ENCODE measurements at places on chromosomes 12 and 14.

GRCh38 chr12:93164103-93164880 is 213.4 kb upstream of the NUDT4 start:
- DNase-seq = no peak

DNA sequence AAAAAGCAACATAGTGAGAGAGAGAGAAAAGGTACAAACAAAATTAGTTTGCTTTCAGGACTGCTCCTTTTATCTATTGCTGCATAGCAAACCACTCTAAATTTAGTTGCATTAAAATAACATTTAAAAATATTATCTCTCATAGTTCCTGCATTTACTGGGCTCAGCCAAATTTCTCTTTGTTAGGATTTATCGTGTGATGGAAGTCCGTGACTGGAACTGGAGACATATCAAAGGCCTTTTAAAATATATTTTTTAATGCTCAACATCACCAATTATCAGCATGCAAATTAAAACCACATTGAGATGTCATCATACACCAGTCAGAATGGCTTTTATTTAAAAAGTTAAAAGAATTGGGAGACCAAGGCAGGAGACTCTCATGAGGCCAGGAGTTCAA is 107.6 kb upstream of the SYT1 start:
- DNase-seq = no peak

GRCh38 chr14:24145690-24146452 is 539 bp downstream of the PSME2 start:
- DNase-seq = no peak

DNA sequence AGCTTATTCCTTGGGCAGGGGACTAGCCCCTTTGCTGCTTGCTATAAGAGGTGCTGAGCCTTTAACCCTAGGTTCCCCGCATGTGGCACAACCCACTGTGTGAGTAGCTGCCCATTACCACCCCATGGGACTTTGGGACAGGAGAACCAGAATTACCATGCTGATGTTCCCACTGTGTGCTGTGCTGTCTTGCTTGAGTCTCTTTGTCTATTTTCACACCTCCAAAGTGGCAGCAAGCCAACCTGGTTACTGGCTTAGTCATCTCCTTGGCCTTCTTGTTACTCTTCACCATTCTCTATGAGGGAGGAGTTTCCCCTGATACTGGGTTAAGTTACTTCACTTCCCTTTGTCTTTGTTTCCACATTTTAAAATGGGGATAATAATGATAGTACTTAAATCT is 73.4 kb upstream of the ETV6 start:
- DNase-seq = no peak

- DNase-seq = no peak
Observed at GRCh38 chr12:84537666-84538065, 374.9 kb downstream of the SLC6A15 start.

DNA sequence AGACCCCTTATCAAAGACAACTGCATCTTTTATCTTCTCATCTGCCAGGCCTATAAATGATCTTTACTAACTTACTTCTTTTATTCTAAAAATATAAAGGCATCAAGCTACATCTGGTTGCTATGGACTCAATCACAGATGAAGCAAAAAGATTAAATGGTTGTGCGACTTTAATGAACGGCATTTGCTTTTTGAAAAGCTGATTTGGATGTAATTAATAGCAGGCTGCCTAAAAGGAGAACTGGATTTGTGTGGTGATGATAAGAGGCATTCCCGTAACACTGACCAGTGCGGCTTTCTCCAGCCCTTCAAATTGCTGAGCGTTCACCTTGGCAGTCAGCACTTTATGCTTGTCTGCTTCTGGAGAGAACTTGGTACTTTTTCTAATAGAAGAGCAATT is 103.8 kb downstream of the ARMH4 start:
- no peak for DNase-seq

DNA sequence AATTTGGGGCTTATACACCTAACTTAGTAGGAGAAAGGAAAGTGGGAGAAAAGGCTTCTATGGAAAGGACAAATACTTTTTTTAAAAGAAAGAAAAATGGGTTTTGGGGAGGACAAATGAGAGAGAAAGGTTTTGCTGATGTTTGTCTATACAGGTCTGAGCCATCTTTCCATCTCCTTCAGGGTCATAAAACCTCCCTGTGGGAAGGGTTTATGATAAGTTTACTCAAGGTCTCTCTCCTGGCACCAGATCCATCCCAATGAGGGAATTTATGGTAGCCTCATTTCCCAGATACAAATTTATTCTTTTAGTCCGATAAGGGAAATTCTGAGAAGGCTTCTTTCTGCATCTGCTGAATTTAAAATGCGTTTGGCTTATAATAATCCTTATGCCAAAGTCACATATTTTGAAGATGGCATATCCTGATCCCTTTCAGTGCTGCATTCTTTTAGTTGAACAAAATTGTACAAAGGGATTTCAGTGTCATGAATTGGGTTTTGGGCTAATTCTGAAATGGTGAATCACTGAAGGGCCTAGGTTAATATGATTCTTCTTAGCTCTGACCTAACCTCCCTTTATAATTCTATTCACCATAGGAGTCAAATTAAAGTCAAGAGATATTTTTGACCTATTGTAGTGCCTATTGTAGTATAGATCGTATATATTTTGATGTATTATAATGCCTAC is 173.5 kb upstream of the DYRK2 start:
- no peak for DNase-seq

DNA sequence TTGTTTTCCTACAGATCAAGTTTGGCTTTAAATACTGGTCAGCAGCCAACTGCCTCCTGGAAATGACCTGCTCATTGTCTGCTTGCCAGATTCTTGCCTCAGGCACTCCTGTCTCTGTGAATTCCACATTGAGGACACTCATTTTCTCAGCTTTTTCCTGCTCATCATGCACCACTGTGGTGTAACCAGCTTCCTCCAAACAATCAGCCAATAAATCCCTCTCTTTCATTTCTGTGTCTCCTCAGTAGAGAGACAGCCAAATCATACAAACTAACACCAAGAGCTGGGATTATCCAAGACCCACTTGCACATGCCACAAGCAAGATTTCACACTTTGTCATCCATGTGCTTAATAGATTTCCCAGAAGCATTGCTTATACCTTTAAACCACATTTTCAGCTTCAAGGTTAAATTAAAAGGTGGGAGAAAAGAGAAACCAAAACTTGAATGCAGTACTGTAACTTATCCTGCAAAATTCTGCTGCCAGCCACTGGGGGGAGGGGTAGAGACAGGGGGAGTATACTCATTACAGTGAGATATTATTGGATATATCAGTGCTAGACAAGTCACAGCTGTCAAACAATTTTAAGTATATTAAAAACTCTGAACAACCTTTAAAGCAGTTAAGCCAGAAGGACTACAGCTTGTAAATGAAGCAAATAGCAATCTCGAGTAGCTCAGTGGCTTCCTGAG is 105.0 kb downstream of the PPP2R5E start:
- DNase-seq = no peak

- no peak for DNase-seq
Observed at GRCh38 chr14:95494456-95494855, 22.0 kb downstream of the SYNE3 start.

DNA sequence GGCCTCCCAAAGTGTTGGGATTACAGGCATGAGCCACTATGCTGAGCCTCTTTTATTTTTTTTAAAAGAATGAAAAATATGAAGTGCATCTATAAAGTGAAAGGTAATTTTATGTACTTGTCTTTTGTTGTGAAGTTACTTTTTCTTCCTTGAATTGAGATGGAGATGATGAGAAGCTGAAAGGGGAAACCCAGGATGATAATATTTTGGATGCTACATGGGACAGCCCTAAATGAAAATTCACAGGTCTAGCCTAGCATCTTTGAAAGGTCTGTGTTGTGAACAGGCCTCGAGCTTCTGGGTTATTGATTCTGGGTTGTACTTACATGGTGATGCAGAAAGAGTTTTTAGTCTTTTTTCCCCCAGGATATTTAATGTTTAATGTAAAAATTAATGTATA is 14.6 kb downstream of the DIP2B start:
- no peak for DNase-seq

GRCh38 chr14:23436327-23437132 is 1.1 kb upstream of the MYH7 start:
- DNase-seq = no peak

DNA sequence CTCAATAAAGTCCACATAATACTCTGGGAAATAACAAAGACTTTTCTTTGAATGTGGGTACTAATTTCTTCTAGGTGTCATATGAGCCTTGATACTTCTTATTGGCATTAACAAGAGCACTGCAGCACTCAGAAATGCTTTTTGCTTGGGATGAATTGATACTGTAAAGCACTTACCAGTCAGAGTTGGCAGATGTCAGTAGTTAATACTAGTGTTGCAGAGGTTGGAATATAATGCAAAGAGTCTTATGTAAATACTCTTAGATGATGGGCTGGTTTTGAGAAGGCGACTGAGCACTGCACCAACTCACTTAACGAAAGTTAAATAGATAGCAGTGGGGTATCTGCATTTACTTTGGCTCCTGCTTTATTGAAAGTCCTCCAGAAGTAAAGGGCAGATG is 25.6 kb upstream of the MBIP start:
- no peak for DNase-seq

GRCh38 chr12:52884526-52885293 is 20.2 kb downstream of the KRT8 start:
- peak; percentile 20 for DNase-seq

DNA sequence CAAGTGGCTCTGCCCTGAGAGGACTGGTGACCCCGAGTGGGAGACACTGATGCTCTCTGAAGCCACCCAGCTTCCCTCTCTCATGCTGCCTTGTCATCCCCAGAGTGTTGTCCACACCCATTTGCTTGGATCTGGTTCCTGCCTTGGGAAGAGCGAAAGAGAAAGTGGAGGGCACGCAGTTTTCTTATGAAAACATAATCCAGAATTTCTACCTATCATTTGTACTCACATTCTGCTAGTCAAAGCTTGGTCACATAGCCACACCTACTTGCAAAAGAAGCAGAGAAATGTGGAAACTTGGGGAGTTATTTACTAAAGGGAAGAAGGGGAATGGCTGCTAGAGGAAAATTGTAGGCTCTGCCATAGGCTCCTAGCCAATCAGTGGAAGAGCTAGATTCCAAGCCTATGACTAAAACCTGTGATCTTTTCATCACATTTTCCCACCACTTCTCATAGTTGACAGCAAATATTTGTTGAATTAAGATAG is 326.3 kb downstream of the ZFP36L1 start:
- no peak for DNase-seq

- no peak for DNase-seq
Observed at GRCh38 chr14:90692826-90693225, 123.4 kb downstream of the TTC7B start.

GRCh38 chr12:78414071-78414470 is 450.5 kb upstream of the SYT1 start:
- DNase-seq = no peak

GRCh38 chr12:70110085-70110484 is 133.1 kb upstream of the CNOT2 start:
- no peak for DNase-seq

GRCh38 chr12:128268379-128268995 is 1.5 kb downstream of the TMEM132C start:
- DNase-seq = no peak

DNA sequence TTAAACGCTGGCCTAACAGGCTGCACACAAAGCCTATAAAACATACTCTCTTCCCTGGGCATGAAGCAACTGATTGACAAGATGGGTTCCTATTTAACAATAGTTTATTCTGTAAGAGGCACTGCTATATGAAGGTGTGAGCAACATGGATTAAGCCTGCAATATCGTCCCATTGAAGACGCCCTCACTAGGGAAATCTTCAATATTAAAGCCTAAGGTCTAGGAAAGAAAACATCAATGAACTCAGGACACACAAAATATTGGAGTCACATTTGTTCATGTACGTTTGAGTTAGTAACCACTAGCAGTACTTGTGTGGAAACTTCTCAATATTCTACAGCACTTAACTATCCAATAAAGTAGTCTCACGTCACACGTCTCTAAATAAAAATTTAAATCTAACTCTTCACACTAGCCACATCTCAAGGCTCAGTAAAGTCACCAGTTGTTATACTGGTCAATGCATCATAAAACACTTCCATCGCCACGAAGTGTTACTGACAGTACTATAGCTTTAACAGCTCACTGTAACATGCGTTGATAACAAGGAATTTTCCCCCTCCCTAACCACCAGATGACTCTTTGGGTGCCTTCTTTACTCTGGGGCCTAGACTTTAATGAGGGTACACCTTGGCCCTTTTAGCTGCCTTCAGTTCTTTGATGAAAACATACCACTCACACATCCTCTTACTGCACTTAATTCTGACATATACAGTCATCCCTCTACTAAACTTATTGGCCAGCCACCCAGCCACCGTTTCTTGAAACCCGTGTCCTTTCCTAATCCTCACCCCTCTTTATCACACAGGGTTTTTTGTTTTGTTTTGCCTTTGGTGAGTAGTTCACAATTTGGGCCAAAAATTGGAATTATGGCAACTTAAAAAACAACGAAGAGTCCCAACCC is 50.1 kb upstream of the OR5AU1 start:
- no peak for DNase-seq

DNA sequence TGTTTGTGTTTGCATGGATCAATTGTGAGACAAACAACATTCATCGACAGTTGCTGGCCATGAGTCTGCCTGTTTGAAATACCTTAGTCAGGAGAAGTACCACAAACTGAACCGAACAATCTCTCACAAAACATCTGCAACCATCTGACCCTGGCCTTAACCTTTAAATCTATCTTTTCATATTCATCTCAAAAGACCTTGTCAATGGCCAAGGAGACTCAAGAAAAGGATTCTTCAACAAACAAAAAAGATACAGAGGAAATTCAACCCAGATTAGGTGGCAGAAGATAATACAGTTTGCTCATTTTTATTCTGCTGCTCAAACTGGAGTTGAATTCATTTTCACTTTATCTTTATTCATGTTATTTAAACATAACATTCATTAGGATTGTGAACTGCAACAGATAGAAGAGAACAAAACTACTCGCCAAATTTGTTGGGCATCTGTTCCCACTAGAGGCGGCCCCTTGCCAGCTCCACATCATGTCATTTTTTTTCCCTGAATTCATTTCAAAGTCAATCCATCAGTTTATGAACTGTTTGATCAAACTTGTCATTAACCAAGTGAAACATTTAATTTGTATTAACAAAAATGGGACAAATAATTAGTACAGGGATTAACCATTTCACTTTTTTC is 152.3 kb upstream of the OTX2 start:
- no peak for DNase-seq

DNA sequence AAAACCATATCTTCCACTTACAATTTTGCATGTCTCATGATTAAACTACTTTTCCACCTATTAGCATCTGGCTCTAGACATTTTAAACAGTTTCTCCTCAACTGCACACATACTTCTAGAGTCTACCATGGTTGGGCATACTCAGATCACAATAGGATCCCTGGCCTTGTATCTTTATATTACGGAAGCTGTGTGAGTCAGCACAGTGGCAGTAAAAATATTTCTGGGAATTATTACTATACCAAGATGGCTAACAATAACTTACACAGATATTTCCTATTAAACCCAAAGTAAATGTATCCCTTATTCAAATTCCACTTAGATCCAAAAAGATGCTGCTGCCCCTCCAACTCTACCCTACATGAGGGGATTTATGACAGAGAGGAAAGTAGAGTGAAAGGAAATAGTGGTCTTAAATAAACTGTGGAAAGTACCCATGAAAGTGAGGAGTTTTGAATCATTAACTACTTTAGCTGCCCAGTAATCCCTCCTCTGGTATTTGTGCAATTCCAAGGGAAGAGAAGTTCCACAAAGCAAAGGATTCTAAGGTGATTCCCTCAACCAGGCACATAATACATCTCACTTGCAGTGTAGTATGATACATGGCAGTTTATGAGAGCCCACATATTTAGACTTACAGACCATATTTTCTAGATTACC is 14.0 kb upstream of the CPSF6 start:
- DNase-seq = no peak

Data from NCI-H1048 (cell line).